ENCODE measurements at places on chromosomes 4 and X.
A peak's percentile ranks its signal among the peaks of the same experiment; 100 is the strongest.

- H3K4me3 ChIP-seq = no peak overlapping the region
- no peak for DNase-seq
- H3K36me3 ChIP-seq = no peaks in the 10 kb centered on the region
Observed at GRCh38 chrX:105664243-105664642, 158.1 kb upstream of the NRK start.

GRCh38 chr4:9762823-9763475 is 18.5 kb upstream of the DRD5 start:
- peak; percentile 35 for DNase-seq
- no peak overlapping the region for H3K27ac ChIP-seq
- H3K27me3 ChIP-seq = no peaks in the 10 kb centered on the region
- H3K4me1 ChIP-seq = no peaks in the 10 kb centered on the region
- no peaks in the 10 kb centered on the region for H3K36me3 ChIP-seq

GRCh38 chr4:145423017-145423708 is 58.5 kb upstream of the SMAD1 start:
- no peak overlapping the region for H3K4me3 ChIP-seq
- H3K27ac ChIP-seq = no peak overlapping the region
- H3K27me3 ChIP-seq = no peaks in the 10 kb centered on the region
- no peaks in the 10 kb centered on the region for H3K4me1 ChIP-seq

DNA sequence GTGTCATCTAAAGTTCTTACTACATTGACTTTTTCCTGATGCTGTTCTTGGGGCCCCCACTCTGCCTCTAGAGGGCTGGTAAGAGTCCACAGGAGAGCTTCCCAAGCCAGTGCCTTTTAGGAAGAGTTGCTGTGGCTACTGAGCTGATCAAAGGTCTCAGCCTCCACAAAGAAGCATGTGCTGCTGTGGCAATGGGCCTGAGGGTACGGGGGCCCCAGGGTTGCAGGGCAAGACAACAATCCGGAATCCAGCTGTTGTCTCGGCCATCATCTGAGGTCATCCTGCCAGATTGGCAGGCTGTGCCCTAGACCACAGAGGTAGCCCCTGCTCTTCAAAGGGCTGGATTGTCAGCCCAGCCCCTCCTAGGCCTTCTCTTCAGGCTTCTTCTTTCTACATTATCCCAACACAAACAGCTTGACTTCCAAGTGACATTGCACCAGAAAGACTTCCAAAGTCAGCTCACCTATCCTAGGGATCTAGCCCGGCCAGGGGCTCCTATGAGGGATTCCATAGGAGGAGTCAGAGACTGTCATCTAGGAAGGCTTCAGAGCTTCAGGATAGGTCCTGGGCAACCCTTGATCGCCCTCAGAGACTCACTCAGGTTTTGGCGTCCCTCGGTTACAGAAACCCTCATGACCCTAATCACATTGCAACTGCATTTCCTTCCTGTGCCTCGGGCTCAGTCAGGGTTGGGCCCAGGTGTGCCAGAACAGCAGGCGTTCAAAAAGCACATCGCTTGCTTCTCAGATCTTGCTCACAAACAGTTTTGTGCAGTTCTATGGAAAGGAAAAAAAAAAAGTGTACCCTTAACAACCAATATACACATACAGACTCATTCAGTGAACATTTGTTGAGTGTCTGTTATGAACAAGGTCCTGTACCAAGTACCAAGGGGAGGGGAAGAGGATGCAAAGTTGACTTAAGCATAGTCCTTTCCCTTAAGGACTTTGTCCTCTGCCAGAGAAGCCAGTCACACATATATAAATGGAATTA is 27.8 kb downstream of the SLC25A5 start:
- no peaks in the 10 kb centered on the region for H3K36me3 ChIP-seq
- no peaks in the 10 kb centered on the region for H3K4me1 ChIP-seq
- DNase-seq = no peak
- no peaks in the 10 kb centered on the region for H3K27me3 ChIP-seq
- no peak overlapping the region for H3K27ac ChIP-seq

DNA sequence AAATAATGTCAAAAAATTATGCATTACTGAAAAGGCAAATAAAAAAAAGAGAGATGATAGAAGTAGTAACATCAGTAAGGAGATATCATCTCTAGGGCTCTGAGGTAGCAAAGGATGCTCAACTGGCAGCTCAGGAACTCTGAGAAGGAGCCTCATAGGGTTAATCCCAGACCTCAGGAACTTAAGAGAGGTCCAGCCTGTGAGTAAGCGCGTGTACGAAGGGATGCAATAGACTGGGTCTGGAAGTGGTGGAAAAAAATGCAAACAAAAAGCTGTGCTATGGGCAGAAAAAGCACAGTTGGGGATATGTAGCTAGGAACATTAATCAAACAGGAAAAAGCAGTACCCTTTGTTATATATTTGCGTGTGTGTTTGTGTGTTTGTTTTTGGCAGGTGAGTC is 282.0 kb downstream of the GALNTL6 start:
- no peak overlapping the region for H3K27ac ChIP-seq
- H3K4me1 ChIP-seq = no peaks in the 10 kb centered on the region
- H3K36me3 ChIP-seq = no peaks in the 10 kb centered on the region
- no peak for DNase-seq
- H3K4me3 ChIP-seq = no peak overlapping the region
- no peaks in the 10 kb centered on the region for H3K27me3 ChIP-seq

DNA sequence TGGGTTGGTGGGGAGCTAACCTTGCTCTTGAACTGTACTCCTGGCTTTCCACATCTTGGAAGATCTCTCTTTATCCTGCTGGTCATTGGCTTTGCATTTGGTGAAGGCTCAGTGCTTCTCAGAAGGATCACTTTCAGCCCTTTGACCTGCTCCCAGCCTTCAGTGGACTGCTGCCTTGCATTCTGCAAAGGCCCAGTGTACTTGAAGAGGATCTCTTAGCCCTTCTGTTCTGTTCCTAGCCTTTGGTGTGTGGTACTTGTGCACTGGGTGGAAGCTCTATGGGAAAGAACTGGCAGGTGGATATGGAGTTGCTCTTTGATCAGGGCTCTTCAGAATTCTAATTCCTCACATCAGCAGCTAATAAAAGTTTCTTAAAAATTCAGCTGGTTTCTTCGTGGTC is 46.5 kb downstream of the FGF2 start:
- no peak for DNase-seq
- H3K27me3 ChIP-seq = no peaks in the 10 kb centered on the region
- H3K4me1 ChIP-seq = peaks cover 5% of the 10 kb centered on the region
- H3K36me3 ChIP-seq = no peaks in the 10 kb centered on the region

DNA sequence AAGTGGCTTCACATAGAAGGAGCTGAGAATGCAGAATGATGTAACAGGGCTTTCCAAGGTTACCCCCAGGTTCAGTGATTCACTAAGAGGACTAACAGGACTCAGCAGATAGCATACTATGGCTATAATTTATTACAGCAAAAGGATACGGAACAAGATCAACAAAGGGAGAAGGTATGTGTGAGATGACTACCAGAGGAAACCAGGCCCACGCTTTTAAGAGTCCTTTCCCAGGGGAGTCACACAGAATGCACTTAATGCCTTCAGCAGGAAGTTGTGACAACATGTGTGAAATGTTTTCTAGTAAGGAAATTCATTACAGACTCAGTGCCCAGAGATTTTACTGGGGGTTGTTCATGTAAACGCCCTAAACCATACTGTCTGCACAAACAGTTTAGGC is 373.6 kb upstream of the MAGEB2 start:
- no peak overlapping the region for H3K4me3 ChIP-seq
- no peaks in the 10 kb centered on the region for H3K36me3 ChIP-seq
- H3K4me1 ChIP-seq = no peaks in the 10 kb centered on the region
- no peaks in the 10 kb centered on the region for H3K27me3 ChIP-seq
- no peak for DNase-seq
- H3K27ac ChIP-seq = no peak overlapping the region

DNA sequence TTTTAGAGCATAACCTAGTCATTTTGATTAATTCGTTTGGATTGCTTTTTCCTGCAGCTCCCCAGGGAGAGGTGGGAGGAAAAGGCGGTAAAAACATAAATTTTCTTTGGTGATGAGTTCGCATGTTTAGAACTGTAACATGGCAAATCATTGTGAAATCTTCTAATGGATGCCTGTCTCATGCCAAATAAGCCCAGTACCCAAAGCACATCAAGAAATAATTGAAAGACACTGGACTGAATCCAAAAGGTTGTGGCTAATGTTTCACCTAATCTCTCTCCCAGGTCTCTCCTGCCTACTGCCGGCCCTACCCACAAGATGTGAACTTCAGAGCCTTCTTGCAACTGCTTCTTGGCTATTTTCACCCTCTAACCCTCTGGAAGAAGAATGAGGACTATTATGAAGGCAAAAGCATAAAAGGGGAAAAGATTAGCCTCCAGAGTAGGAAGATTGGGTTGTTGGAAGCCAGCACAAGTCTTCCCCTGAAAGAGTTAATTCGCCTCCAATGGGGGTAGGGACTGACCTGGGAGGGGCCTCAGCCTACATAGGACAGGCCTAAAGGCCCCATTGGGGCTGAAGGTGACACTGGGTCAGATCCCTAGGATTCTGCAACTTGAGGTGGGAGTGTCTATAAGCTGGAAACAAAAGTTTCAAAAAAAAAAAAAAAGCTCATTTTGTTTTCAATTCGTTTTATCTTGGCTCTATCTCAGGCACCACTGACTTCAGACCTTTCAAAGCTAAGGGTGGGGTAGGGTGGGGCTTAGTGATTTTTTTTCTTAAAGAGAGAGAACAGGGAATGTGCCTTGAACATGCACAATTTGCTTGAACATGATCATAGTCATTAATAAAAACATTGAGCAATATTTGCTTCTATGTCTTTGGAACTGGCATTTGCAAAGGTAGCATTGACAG is 278.6 kb upstream of the KLF3 start:
- peak overlapping the region; percentile 65 for H3K27ac ChIP-seq
- H3K27me3 ChIP-seq = no peaks in the 10 kb centered on the region
- H3K4me1 ChIP-seq = peaks cover 26% of the 10 kb centered on the region
- no peak for DNase-seq
- no peak overlapping the region for H3K4me3 ChIP-seq

GRCh38 chrX:2696698-2697215 is 5.7 kb downstream of the CD99 start:
- peaks cover 6% of the 10 kb centered on the region for H3K4me1 ChIP-seq
- H3K27ac ChIP-seq = peak overlapping the region; percentile 54

- no peak for DNase-seq
- H3K4me1 ChIP-seq = no peaks in the 10 kb centered on the region
- peak within 1 kb of the TSS; percentile 58 for H3K4me3 ChIP-seq
- peak within 1 kb of the TSS; percentile 89 for H3K27ac ChIP-seq
Observed at GRCh38 chrX:49269767-49270248, at the start of gene PPP1R3F. TSS of gene PPP1R3F (plus strand) at chrX:49269793. CDS start at chrX:49269870, 77 bp downstream.

GRCh38 chr4:165378398-165378744 is 437 bp upstream of the CPE start:
- H3K36me3 ChIP-seq = no peaks in the 10 kb centered on the region
- peak overlapping the region; percentile 75 for H3K27ac ChIP-seq
- no peak for DNase-seq
- peak overlapping the region; percentile 44 for H3K4me3 ChIP-seq

DNA sequence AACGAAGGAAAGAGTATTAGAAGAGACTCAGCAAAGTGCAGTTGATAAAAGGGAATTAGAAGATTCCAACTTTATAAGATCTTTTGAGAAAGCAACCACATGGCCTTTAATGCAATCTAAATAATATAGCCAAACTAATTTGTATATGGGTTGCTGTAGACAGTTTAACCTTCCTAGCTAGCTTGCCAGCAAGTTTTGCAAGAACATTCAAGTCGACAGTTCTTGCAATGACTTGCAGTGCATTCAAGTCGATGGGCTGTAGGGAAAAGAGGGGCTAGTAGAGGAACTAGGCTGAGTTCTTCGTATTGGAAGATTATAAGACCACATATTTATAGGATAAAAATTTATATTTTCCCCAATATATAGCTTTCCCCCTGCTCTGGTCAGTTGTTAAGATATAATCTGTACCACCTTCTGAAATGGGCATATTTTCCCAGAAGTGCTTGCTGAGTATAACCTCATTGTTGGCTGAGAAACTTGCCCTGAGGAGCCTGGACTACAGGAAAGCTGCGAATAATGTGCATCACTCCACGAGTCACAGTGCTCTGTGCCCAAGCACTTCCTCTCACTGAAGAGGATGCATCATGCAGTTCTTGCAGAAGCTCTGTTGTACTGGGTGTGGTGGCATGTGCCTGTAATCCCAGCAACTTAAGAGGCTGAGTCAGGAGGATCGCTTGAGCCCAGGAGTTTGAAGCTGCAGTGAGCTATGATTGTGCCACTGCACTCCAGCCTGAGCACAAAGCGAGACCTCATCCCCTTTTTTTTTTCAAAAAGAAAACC is 56.7 kb downstream of the DOCK11 start:
- no peaks in the 10 kb centered on the region for H3K4me1 ChIP-seq
- H3K27ac ChIP-seq = no peak overlapping the region
- H3K27me3 ChIP-seq = no peaks in the 10 kb centered on the region
- H3K4me3 ChIP-seq = no peak overlapping the region
- no peak for DNase-seq

GRCh38 chrX:148573119-148573518 is 72.7 kb downstream of the AFF2 start:
- no peak overlapping the region for H3K4me3 ChIP-seq
- H3K27me3 ChIP-seq = no peaks in the 10 kb centered on the region
- H3K27ac ChIP-seq = no peak overlapping the region
- no peaks in the 10 kb centered on the region for H3K36me3 ChIP-seq

DNA sequence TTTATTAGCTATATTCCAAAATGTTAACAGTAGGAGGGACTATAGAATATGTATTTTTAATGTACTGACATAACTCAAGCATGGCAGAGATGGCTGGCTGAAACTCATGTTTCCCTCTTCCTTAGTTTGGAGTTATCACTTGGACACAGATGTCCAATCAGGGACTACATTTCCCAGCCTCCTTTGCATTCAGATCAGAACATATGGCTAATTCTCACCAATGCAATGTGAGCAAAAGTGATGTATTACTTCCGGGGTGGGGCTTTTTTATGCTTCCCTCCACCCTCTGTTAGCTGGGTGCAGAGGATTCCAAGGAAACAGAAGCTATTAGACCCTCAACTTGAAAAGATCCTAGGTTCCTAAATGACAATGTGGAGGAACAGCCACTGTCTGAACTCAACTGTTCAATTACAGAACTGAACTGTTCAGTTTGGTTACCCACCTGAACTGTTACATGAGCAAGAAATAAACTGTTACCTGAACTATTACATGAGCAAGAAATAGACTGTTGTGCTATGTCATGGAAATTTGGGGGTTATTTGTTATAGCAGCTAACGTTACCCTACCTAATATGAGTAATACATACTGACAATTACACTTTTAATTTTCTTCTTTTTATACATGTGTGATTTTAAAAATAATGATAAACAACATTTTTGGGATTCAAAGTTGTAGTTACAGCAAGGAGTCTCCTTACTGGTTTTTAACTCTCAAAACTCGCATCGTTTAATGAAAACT is 29.6 kb upstream of the ERVMER34-1 start:
- H3K36me3 ChIP-seq = no peaks in the 10 kb centered on the region
- no peak overlapping the region for H3K27ac ChIP-seq
